ENCODE measurements at places on chromosomes 7 and 10.

DNA sequence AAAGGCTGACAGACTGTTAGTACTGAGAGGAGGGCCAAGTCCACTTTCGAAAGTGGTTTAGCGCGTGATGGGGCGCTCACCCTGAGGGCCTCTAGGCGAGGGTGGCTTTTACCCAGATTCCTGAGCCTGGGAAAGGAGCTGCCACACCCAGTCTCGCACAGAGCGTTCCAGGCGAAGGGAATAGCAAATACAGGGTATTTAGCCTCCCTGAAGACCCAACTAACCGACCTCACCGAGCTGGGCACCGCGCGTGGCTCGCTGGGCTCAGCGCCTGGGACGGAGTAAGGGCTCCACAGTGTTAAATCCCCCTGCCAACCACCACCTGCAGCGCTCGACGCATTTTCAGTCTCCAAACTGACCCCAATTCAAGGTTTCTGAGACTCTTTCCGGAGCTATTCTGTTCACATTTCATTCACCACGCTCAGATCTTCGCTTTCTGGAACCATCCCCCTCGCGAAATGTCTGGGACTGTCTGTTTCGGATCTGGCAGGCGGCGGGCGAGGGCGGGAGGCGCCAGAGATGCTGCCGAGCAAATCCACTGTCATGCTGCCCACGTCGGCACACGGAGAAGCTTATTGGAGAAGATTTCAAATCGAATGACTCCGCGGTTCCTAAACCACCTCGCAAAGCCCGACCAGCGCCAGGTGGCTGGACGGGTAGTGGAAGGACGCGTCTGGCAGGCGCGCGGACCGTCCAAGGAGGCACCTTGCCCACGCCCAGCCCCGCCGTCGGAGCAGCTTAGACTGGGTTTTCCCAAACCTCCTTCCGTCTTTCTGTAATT is 1.4 kb upstream of the OSBPL3 start:
- peak; percentile 71 for DNase-seq

DNA sequence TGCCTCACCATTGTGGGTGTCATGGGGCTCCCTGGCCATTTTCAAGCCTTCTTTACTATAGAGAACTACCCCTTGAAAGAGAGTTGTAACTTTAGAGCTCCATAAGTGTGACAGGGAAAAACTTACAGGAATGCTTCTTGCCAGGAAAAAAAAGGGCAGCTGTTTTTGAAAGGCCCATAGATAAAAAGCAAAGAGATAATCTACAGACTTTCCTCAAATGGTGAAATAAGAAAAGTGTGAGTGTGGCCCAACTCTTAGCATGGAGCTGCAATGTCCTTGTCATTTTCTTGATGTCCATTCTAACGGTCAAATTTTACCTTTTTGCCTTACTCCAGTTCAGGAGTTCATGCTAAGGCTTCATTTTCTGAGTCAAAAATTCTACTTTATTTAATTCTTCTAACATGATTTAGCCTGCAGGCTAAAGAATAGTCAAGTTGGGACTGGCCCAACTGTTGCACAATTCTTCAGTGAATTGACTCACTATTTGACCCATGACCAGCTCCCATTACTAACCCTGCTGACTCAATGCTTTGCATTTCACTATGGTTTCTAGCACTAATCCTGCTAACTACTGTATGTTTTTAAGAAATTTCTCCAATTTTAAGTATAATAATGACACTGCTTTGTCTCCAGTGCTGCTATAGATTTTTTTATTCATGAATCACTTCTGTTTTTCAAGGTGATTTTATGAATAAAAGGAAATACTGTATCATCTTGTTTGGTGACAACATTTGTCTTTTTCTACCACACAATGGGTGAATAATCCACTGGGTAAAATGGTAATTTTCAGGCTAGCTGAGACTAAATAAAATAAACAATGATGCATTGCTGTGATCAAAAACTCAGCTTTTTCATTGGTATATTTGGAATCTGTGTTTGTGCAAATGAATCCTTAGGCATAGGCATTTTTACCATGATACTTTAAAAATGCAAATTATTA is 41.4 kb upstream of the SGCE start:
- DNase-seq: no peak

- no peak for DNase-seq
These were observed 452 bp upstream of the TMEM140 start for GRCh38 chr7:135147341-135147898.

- DNase-seq: no peak
These were observed 37.6 kb downstream of the MAPK8 start for GRCh38 chr10:48343921-48344598.

GRCh38 chr7:112080441-112080840 is 125.8 kb downstream of the DOCK4 start:
- DNase-seq: no peak

DNA sequence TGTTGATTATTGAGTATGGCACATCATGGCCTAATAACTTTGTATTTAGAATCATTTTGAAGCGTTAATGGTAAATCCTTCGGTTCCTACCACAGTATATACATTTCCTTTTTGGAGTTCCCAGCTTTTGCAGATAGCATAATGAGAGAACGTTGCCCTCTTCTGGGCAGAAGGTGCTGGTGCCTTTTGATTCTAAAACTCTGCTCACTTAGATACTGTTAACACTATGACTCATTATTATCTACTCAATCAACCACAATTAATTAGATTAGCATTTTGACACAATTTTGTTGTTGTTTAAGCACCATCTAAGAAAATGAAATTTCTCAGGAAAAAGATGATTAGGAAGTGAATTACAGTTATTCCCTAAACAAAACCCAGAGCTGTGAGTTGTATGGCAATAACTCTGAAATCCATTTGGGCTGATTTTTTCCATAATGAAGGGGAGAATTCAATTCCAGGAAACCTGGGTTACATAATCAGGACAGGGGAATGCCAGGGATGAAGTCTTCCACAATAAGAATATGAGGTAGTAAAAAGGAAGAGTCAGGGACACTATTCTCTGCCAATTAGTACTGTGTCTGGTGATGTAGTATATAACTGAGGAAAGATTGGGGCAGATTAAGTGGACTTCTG is 11.5 kb upstream of the DLD start:
- peak; percentile 75 for DNase-seq

DNA sequence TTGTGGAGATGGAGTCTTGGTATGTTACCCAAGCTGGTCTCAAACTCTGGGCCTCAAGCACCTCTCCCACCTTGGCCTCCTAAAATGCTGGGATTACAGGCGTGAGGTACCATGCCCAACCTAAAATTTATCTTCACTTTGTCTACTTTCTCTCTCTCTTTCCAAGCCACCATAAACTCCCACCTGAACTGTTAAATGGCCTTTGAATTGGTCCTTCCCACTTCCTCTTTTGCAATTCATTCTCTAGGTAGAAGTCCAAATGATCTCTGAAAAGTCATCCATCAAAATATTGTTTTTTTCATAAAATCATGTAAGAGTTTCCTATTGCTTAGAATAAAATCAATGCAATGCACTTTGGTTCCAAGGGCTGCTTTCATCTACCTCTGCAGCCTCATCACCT is 90.1 kb upstream of the CELF2 start:
- no peak for DNase-seq

GRCh38 chr7:131222171-131222570 is 105.5 kb upstream of the MKLN1 start:
- no peak for DNase-seq

- DNase-seq: no peak
These were observed 757 bp upstream of the GRID1 start for GRCh38 chr10:86367152-86367951.

DNA sequence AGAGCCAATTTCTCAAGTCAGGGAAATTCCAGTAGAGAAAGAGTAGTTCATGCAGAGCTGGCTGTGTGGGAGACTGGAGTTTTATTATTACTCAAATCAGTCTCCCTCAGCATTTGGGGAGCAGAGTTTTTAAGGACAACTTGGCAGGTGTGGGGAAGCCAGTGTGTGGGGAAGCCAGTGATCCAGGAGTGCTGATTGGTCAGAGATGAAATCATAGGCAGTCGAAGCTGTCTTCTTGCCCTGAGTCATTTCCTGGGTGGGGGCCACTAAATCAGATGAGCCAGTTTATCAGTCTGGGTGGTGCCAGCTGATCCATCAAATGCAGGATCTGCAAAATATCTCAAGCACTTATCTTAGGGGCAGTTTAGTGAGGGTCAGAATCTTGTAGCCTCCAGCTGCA is 194.6 kb upstream of the NRG3 start:
- no peak for DNase-seq

DNA sequence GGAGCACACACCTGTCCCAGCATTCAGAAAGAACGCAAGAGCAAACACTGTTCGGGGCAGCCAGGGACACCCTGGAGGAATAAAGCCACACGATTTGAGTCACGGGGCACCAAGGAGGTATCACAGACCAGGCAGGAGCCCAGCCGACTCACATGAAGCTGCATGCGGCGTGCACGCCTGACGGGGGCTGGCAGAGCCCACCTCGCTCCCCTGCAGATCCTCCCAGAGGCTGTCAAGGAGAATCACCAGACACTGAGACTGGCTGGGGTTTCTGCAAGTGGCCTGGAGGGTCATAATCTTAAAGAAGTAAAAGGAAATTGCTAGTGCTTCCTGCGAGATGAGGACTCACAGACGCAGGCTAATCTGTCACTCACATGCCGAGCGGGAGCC is 61.6 kb downstream of the TCERG1L start:
- no peak for DNase-seq

- DNase-seq: no peak
These were observed 198.5 kb downstream of the CACNA2D1 start for GRCh38 chr7:82244947-82245517.

GRCh38 chr10:35520996-35521395 is 84.1 kb upstream of the GJD4 start:
- no peak for DNase-seq

- peak; percentile 10 for DNase-seq
These were observed 995 bp upstream of the INPP5F start for GRCh38 chr10:119724593-119725516.

DNA sequence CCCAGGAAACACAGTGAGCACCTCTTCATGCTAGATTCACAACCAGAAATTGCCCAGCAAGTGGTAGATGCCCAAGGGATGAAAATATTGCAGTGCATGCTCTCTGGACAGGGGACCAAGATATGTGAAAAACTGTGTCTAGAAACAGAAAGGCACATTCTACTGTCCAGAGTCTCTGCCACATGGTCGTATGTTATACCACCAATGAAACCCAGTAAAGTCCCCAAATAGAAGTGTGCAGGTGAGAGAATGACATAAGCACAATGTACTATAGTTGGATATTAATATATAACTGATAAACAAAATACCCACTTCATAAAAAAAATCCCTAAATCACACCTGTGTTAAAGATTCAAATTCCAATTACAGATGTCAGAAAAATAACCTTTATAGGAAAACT is 43.8 kb downstream of the RASGEF1A start:
- no peak for DNase-seq

GRCh38 chr7:122864016-122864415 is 22.2 kb downstream of the CADPS2 start:
- DNase-seq: no peak

DNA sequence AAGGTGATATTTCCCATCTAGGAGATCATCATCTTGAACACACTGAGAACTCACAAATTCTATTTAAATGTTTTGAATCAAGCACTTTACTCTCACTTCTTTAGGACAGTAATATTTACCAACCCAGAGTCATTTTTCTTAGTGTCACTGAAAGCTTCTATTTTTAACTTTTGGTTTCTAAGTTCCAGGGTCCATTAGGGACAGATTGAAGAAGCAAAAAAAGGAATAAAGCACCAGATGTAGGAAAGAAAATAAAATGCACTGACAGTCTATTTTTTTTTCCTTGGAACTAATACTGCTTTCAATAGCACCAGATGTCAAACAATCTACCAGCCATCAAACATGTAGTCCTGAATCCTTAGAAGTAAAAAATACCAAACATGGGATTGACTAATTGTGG is 526.7 kb upstream of the LRRN3 start:
- DNase-seq: no peak

DNA sequence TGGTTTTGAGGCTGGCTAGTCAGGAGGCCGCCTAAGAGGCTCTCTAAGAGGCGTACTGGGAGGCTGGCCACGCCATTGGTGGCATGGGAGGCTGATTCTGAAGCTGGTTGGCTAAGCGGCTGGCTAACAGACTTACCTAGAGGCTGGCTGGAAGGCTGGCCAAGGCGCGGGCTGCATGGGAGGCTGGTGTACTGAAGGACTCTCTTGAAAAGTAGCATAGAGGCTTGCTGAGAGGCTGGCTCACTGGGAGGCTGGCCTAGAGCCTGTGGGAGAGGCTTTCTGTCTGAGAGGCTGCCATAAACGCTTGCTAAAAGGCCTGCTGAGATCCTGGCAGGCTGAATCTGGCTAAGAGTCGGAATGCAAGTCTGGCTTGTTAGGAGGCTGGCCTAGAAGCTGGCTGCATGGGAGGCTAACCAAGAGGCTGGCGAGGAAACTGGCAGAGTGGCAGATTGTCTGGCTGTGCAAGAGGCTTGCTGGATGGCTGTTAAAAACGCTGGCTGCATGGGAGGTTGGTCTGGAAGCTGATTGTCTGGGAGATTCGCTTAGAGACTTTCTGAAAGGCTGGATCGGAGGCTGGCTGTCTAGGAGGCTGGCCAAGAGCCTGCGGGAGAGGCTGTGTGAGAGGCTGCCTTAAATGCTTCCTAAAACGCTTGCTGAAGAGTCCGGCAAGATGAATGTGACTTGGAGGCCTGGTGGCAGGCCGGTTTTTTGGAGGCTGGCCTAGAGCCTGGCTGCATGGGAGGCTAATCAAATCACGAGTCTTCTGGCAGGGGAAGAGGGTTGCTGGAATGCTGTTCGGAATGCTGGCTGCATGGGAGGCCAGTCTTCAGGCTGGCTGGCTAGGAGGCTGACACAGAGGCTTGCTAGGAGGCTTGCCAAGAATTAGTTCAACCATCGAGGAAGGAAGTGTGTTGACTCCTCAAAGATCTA is 134.2 kb downstream of the OR13A1 start:
- no peak for DNase-seq

DNA sequence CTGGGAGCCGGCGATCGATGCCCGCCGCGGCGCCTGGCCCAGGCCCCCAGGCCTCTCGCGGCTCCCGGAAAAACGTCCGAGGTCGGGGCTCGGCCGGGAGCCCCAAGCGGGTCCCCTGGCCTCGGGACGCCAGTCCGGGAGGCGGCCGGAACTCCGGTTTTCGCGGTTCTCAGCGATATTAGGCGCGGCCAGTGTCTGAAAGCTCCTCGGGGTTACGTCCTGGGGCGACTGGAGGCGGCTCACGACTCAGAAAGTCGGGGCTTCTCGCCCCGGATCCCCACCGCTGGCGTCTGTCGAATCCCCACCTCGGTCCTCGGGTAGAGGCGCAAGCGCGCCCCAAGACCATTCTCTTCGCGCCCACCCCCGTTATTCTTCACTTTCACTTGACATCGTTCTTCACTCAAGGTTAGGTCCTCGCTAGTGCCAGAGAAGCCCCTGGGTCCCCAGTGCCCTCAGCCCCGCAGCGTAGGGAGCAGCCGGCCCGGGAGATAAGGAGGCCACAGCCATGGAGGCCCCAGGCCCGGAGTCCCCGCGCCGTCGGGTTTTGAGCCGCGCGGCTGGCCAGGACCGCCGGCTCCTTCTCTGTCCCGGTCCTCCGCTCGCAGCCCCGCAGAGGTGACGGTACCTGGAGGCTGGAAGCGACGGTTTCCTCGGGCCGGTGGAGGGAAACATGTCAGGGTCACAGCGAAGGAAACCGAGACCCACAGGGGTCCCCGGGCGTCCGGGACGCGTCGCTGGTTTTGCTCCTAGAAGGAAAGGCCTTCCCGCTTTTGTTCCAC is 35.2 kb upstream of the EBLN1 start:
- DNase-seq: no peak
